ENCODE measurements at places on chromosomes 1 and 21.

GRCh38 chr1:193462629-193463320, 276.4 kb upstream of the B3GALT2 start:
- no peak for DNase-seq

GRCh38 chr1:246032031-246032551, 475.0 kb downstream of the SMYD3 start:
- DNase-seq = no peak

- no peak for DNase-seq
Measured at GRCh38 chr1:177227978-177228692, 57.4 kb downstream of the BRINP2 start.

DNA sequence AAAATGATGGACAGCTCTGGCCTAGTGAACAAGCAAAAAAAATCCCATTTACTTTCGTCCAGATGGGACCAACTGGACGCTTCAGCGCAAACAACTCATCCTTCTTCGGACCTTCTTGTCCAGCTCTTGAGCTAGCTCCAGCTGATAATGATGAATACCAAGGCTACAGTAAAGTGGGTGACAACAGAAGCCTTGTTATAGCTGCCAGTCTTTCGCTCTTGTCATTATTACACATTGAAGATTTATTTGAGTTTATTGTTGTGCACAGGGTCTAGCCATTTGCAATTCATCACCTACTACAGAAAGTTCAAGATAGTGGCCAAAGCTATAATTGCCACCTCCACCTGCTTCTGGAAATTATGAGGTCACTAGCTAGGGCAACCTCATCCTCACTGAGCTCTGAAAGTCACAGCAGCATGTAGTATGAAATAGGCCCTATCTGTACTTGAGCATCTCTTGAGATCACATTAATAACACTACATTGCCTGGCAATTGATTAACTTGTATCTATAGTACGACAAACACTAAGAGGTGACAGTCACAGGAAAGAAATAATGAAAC, 76.9 kb downstream of the GPATCH2 start:
- no peak for DNase-seq

- DNase-seq = no peak
Measured at GRCh38 chr21:45892156-45892915, 89.2 kb upstream of the COL6A1 start.

GRCh38 chr1:85025940-85026339, 22.4 kb downstream of the MCOLN3 start:
- no peak for DNase-seq

- DNase-seq = no peak
Measured at GRCh38 chr21:38404177-38404576, 94.1 kb downstream of the ERG start.

GRCh38 chr1:202283991-202284390, 57.7 kb downstream of the UBE2T start:
- no peak for DNase-seq

DNA sequence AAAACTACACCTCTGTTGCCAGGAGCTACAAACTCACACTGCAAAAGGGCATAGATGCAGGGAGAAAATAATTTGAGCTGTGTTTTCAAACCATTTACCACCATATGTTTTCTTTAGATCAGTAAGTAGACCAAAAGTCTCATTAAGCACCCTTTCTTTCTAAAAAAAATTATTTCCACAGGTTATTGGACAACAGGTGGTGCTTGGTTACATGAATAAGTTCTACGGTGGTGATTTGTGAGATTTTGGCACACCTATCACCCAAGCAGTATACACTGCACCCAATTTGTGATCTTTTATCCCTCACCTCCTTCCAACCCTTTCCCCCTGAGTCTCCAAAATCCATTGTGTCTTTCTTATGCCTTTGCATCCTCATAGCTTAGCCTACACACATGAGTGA, 21.1 kb downstream of the MAP10 start:
- no peak for DNase-seq

- DNase-seq = no peak
Measured at GRCh38 chr21:36966821-36967768, 626 bp upstream of the HLCS start.

- DNase-seq = no peak
Measured at GRCh38 chr1:213606252-213606820, 381.4 kb upstream of the PROX1 start.

DNA sequence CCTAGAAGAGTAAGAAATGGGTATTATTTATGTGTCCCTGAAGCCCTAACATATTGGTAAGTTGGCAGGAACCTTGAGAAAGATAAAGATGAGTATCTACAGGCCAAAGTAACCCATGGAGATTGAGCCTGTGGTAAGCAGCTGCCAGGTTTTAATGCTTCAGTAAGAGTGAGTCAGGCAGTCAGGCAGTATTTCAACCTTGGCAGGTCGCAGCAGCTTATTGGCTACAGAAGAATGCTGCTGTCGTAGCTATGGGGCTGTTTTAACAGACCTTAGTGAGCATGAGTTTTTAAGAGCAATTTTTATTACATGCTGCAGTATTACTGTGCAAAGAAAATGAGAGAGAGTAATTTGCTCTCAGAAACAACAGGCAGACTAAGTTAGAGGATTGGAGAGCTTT, 10.3 kb upstream of the SLC30A10 start:
- DNase-seq = no peak

- DNase-seq = no peak
Measured at GRCh38 chr1:87949711-87950110, 621.0 kb downstream of the LMO4 start.

DNA sequence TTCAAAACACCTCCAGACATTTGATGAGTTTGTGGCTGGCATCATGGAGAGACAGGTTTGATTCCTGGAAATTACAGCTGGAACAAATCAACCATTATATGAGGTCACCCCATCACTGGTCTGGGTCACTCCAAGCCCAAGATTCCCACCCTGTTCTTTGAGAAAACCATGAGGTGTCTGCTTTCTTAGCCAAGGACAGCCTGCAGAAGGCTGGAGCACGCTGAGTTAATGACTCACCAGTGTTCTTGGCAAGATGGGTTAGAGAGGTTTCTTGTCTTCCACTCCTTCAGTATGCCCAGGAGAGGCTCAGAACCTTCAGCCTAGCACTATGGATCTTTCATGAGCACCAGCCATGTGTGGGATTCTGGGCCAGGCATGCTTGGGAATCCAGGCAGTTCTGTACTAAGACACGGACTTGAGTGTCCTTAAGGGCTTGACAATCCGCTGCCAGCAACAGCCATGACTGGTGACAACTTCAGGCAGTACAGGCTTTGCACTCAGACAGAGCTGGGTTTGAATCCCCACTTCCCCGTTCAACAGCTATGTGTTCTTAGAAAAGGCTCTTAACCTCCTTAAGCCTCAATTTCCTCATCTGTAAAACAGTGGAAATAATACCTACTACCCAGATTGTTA, 43.9 kb downstream of the GRHL3 start:
- DNase-seq = no peak

GRCh38 chr1:85502625-85503083, 37.7 kb upstream of the DDAH1 start:
- no peak for DNase-seq

DNA sequence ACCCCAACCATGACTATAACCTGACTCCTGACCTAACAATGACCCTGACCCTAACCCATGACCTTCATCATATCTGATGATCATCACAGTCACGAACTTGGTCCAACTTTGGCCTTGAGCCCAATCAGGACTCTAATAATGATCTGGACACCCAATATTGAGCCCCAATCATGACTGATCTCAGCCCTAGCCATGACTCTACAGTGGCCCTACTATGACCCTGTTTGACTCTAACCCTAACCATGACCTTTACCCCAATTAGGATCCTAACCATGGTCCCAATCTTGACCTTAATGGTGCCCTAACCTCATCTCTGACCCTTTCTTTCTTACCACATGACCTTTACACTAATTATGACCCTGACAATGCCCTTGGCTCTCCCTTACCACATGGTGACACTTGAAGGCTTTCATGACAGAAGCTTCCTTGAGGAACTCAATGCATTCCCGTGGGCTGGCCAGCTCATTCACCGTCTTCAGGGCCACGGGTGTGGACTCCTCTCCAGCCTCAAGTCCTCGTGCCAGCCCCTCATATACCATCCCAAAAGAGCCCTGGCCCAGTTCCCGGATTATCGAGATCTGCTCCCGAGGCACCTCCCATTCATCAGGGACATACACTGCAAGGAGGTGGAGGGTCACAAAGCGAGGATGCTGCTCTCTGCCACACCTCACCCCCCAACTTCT, 16.2 kb downstream of the INSRR start:
- DNase-seq = no peak

GRCh38 chr1:189803364-189803763, 674.3 kb downstream of the BRINP3 start:
- no peak for DNase-seq

GRCh38 chr1:29621826-29622435, 385.6 kb downstream of the PTPRU start:
- DNase-seq = no peak

GRCh38 chr1:114108751-114109255, 44.9 kb downstream of the SYT6 start:
- DNase-seq = no peak

- no peak for DNase-seq
Measured at GRCh38 chr21:33884376-33885171, 31.0 kb downstream of the ATP5PO start.

DNA sequence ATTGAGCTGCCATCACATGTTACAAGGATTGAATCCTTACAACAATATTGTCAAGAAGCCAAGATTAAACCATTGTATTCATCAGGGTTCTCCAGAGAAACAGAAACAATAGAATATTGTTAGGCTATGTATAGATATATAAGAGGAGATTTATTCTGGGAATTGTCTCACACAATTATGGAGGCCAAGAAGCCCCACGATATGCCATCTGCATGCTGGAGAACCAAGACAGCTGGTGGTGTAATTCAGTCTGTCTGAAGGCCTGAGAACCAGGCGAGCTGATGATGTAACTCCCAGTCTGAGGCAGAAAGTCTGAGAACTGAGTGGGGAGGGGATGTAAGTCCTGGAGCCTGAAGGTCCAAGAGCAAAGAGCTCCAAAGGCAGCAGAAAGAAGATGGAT, 14.5 kb upstream of the TTF2 start:
- no peak for DNase-seq

DNA sequence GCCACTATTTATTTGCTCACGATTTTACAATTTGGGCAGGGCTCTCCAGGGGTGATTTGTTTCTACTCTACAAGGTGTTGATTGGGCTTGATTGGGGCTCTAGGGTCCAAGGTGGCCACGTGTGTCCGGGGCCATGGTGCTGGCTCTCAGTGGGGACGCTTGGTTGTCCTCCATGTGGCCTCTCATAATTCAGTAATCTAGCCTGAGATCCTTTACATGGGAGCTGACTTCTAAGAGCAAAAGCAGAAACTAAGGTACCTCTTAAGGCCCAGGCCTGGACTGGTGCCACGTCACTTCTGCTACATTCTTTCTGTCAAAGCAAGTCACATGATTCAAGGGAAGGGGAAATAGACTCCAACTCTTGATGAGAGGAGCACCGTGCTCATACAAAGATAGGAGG, 8.1 kb upstream of the PSRC1 start:
- no peak for DNase-seq

DNA sequence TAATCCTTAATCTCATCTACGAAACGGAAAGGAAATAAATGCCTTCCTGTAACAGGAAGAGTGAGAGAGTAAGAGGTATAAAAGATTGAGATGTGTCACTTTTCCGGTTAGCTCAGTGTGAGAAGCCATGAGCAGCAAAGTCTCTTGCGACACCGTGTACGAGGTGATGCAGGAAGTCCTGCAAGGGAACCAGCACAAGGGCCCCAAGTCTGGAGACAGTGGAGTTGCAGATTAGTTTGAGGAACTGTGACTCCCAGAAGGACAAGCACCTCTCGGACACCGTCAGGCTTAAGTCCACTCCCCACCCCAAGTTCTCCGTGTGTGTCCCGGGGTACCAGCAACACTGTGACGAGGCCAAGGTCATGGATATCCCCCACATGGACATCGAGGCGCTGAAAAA, 592.3 kb upstream of the ADGRL2 start:
- no peak for DNase-seq

DNA sequence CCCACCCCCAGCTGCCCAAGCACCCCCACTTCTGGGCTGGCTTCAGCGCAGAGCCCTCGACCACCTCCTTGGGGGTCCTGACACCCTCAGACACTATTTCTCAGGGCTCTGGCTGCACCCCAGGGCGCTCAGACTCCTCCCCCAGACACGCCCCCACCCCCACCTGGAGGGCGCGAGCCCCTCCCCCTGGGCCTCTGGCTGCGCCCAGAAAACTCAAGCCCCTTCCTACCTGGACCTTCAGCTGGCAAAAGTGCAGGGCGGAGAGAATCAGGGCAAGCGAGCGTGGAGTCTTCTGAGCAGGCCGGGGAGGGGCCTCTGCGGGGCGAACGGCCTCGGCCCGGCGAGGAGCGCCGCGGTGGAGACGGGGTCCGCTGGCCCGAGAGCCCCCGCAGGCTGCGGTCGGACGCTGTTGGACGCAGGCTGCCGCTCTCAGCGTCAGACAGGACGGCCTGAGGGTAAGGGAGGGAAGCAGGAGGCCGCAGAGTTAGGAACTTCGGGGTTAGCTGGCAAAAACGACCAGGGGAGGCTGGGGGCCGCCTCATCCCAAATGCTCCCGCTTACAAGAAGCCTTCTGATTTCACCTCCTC, 17.4 kb upstream of the NBPF1 start:
- DNase-seq = no peak

GRCh38 chr1:32899586-32900296, 1.4 kb downstream of the TMEM54 start:
- DNase-seq = no peak
